ENCODE measurements at places on chromosomes 3 and 15.

- no peak for DNase-seq
Observed at GRCh38 chr3:100206687-100207086, 54.1 kb upstream of the TBC1D23 start.

GRCh38 chr15:64046421-64047153, at the start of gene DAPK2:
Gene DAPK2 (minus strand): TSS chr15:64046485. CDS start chr15:64040261, 6,224 bp downstream.
- DNase-seq = peak; percentile 70

GRCh38 chr15:41161336-41161735, 45.3 kb upstream of the INO80 start:
- DNase-seq = peak; percentile 20

DNA sequence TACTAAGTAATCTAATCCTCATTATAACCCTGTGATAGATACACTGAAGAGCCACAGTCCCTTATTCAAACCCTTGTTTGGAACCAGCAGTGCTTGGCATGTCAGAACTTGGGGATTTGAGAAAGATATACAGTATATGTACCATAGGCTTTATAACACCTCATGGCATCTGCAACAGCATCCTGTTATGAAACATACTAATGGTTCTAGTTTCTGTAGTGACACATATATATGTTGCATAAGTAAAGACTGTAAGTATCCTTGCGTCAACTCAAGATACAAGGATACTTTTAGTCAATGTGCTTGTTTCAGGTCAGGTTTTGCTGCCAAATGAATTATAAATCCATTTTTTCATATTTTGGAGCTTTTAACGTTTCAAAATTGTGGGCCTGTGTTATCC, 58.5 kb downstream of the CCNL1 start:
- no peak for DNase-seq

- DNase-seq = peak; percentile 85
Observed at GRCh38 chr3:141294848-141295247, 63.2 kb downstream of the PXYLP1 start.

GRCh38 chr3:23867838-23868237, 49.0 kb downstream of the NKIRAS1 start:
- no peak for DNase-seq

DNA sequence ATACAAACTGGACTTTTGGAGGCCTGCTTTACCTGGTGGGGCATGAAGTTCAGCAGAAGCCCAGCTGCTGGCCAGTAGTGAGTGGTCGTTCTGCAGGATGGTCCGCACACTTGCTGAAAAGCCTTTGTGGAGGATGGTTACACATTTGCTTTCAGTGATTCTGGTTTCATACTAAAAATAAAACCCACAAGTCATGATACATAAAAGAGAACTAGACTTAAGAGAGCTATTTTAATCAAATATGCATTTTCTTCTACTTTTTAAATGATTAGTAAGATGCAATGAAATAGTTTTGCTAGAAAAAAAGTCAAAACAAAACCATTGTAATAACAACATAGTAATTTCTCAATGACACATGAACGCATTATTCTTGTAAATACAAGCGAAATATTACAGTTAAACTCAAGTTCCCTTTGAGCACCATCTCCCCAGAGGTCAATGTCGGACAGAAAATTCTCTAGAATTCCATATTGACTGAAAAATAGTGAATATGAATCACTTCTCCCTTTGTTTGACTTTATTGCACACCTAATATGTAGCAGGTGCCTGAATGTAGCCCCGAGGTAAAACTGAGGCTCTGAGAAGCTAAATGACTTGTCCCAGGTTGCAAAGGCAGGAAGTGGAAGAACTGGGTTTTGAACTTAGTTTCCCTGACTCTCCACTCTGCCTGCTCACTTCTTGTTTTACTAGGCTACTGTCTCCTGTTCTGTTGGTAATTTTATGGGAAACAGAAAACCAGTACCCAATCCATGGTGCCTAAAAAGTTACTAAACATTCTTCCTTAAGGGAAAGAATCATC, 8.3 kb downstream of the IL5RA start:
- no peak for DNase-seq

- DNase-seq = no peak
Observed at GRCh38 chr3:75863878-75864277, 78.5 kb upstream of the ZNF717 start.

GRCh38 chr15:28955160-28955992, 69.6 kb downstream of the APBA2 start:
- DNase-seq = peak; percentile 93

GRCh38 chr3:141243271-141243707, 11.7 kb downstream of the PXYLP1 start:
- peak; percentile 57 for DNase-seq

GRCh38 chr3:37700466-37701248, 161.0 kb upstream of the CTDSPL start:
- DNase-seq = no peak

GRCh38 chr3:186638259-186638658, 1.9 kb upstream of the FETUB start:
- no peak for DNase-seq

DNA sequence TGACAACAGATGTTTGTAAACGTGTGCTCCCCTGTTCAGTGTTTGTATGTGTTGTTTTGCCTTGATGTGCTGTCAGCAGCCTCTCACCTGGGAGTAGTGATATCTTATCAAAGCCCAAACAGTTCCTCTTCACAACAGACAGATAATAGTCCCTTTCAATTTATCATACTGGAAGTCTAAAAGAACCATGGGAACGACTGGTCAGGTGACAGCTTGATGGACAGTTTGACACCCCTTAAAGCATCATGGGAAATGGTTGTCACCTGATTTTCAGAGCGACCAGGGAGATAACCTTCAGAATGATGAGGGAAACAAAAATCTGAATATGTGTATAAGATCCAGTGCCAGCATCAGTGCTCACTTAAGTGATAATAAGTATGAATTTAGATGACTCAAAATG, 146.3 kb upstream of the SOX2 start:
- DNase-seq = no peak

DNA sequence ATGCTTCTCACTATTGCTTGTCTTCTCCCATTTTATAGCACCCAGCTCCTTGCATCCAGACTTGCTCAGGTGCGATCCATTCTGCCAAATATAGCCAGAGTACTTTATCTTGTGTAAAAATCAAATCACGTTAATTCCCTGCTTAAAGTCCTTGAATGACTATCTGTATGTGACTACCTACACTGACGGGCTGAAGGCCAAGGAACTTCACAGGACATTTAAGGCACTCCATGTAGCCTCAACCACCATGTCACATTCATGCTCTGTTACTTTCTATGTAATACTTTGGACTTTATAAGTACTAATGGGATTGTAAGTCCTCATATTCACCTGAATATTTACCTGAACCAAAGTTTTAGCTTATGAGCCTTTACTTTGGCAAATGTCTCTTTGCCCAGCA, 489.9 kb downstream of the MECOM start:
- no peak for DNase-seq

DNA sequence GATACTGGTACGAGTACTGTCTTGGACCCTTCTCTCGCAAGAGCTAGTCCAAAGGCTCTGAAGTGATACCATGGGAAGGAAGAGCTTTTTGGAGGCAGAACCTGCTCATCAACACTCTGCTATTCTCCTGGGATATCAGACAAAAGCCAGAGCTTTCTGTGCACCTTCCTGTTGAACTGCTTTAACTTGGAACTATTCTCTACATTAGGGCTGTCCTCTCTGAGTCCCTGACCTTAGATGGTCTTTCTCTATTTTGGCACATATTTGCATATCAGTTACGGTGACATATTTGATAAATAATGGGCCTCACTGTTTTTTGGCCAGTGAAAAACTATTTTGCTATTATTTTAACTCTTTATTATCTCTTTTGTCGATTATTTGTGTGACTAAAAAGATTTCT, 146.9 kb downstream of the TIGIT start:
- DNase-seq = no peak

DNA sequence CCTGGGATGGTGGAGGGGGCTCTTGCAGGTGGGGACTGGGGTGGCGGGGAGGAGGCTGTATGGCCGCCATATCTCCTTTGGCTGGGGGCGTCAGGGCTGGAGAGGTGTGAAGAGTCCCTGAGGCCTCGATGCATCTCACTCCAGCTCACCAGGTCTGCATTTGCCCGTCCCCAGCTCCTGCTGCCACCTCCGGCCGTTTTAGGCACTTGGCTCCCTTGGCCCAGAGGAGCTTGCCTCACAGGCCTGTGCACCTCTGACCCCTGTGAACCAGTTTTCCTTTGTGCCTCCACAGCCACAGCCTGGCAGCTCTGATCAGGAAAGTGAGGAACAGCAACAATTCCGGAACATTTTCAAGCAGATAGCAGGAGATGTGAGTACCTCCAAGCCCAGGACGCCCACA, 49.7 kb downstream of the CAPN3 start:
- no peak for DNase-seq

- no peak for DNase-seq
Observed at GRCh38 chr15:34133511-34133910, 31.6 kb downstream of the PGBD4 start.

DNA sequence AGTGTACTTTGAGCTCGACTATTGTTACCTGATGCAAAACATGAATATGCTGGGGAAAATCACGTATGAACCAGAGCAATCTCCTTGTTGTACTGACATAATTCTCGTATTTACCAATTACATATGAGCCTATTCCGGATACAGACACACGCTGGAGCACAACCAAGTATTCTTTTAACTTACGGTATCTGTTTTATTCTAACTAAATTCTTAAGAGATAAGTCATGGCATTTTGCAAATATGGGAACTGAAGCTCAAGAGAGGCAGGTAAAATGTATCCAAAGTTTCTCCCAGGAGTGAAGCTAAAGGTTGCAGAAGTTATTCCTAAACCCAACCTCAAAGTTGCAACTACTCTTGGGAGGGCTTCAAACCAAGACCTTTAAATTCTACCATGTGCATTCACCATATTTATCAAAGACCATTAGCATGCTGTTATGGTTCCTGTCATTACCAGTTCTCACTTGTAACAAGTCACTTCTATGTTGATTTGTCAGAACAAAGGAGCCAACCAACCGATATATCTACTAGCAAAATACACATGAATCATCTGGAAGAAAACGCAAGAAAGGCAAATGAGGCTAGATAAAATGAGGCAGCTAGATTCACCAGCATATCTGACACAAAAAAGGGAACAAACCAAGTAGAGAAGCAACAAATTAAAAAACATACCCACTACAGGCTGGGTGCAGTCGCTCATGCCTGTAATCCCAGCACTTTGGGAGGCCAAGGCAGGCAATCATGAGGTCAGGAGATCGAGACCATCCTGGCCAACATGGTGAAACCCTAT, 17.8 kb downstream of the TBL1XR1 start:
- DNase-seq = no peak

DNA sequence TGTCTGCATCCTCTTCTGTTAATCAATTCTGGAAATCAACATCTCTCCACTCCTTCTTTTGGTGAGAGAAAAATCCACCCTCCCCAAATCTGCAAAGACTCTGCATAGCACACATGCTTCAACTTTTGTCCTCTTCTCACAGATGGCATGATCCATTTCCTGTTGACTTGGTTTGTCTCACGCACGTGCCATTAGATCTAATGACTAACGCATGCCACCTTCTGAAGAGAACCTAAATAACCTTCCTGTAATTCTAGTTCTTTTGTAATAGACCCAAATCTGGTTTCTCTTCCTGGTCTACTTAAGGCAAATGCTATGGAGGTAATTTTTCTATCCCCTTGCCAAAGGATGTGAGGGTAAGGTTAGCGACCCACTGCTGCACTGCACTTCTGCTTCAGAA, 51.0 kb upstream of the ATOSA start:
- DNase-seq = peak; percentile 81

DNA sequence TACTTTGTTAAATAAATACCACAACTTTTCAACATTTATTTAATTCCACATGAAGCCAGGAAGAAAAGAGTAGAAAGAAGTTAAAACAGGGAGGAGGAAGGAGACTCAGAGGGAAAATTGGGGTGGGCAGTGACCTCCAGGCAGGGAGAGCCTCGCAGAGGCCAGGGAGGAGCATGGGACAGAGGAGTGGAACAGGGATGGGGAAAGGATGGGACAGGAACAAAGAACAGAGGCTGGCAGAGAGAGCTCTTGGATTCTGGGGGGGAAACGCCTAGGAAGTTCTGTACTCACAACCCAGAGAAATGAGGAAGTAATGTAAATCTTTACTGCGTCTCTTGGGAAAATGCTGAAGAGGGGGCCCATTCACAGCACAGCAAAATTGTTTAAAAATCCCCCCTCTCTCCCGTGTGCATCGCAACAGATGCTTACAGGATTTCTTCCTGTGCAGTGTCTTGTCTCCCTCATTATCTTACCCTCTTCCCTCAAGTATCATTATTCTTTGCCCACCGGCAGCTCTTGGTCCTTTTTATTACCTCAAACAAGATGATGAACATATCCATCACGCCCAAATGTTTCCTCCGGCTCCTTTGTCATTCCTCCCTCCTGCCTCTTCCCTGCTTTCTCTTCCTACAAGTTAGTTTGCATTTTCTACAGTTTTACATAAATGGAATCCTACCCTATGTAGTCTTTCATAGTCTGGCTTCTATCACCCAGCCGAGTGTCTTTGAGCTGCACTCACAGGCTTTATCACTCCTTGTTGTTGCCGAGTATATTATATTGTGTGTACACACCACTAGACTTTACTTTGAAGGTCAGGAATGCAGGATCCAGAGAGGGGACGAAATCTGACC, 65.5 kb downstream of the ARHGAP31 start:
- no peak for DNase-seq

DNA sequence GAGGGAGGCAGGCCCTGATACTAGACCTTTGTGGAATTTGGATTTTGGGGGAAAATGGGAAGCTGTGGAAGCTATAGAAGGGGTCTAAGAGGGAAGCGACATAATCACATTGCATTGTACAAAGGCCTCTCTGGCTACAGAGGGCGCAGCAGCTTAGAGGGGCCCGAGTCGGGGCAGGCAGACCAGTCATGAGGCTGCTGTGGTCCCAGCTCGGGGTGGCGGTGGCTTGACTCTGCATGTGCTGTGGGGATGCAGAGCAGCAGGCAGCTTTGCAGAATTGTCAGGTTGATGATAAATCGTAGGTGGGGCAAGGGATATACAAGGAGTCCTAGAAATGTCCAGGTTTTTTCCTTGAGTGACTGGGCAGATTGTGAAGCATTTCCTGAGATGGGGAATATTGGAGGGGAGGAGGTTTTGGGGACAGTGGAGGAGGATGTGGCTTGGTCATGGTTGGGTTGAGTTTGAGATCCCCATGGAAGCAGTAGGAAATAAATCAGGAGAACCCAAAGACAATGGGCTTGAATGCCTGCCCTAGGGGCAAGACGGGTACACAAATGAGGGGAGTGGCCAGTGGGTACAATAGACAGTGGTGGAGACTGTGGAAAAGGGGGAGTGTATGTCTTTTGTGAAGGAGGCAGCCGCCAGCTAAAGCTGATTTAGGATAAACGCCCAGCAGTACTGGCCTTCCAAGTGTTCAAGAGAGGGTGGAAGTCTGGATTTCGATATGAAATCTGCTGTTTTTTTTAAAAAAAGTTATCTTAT, 94.1 kb downstream of the HMG20A start:
- no peak for DNase-seq

DNA sequence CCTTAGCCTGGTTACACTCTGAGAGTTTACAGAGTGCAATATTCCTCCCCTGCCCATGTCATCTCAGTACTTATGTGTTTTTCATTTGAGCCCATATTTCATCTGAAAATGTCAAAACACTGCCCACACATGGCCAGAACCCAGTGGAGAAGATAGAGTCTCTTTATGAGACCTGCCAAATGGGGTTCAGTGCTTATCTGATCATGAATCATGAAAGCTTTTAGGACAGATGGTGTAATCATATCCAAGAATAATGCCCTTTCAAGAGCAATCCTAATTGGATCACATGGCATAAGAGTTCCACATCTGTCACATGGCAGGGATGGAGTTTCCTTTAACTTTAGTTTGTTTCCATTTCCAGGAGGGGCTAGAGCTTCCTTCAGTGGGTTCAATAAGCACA, 77.2 kb upstream of the AGBL1 start:
- peak; percentile 2 for DNase-seq

- no peak for DNase-seq
Observed at GRCh38 chr3:157157836-157158235, 2.1 kb downstream of the CCNL1 start.
